ENCODE measurements at places on chromosomes 2 and 18. TPM values are rescaled to one million over a fixed set of nuclear protein-coding genes. Genes with fewer than 3 reads are reported as not detected.
A peak's percentile ranks its signal among the peaks of the same experiment; 100 is the strongest.

GRCh38 chr2:84959566-84960506 is 11.1 kb upstream of the KCMF1 start:
- H3K27me3 ChIP-seq: no peaks in the 10 kb centered on the region
- peak; percentile 83 for DNase-seq
- H3K27ac ChIP-seq: peak overlapping the region; percentile 96
- no peak overlapping the region for H3K4me3 ChIP-seq
- H3K4me1 ChIP-seq: peaks cover 78% of the 10 kb centered on the region

- H3K27me3 ChIP-seq: no peaks in the 10 kb centered on the region
- no peak for DNase-seq
- H3K4me1 ChIP-seq: no peaks in the 10 kb centered on the region
- no peak overlapping the region for H3K27ac ChIP-seq
Observed at GRCh38 chr2:127122361-127123027, 15.5 kb upstream of the BIN1 start.

DNA sequence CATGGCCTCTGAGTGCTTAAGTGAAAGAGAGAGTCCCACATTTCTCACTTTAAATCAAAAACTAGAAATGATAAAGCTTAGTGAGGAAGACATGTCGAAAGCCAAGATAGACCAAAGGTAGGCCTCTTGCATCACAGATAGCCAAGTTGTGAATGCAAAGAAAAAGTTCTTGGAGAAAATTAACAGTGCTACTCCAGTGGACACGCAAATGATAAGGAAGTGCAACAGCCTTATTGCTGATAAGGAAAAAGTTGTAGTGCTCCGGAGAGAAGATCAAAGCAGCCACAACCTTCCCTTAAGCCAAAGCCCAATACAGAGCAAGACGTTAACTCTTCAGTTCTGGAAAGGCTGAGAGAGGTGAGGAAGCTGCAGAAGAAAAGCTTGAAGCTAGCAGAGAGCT is 32.1 kb downstream of the PSMD1 start:
- H3K4me1 ChIP-seq: no peaks in the 10 kb centered on the region
- H3K27ac ChIP-seq: no peak overlapping the region

AOX1 gene
- total RNA-seq: 60.0 TPM

FAM228B gene
- 56.7 TPM for total RNA-seq
